Amniotic stem cell (primary cell): ENCODE measurements at places on chromosomes 13 and 19.

- DNase-seq: no peak
These were observed 324.6 kb downstream of the SHISA2 start for GRCh38 chr13:25727250-25727649.

- no peak for DNase-seq
These were observed 714 bp downstream of the NDFIP2 start for GRCh38 chr13:79481685-79482052.

GRCh38 chr19:47374876-47375693 is 26.0 kb downstream of the DHX34 start:
- no peak for DNase-seq

DNA sequence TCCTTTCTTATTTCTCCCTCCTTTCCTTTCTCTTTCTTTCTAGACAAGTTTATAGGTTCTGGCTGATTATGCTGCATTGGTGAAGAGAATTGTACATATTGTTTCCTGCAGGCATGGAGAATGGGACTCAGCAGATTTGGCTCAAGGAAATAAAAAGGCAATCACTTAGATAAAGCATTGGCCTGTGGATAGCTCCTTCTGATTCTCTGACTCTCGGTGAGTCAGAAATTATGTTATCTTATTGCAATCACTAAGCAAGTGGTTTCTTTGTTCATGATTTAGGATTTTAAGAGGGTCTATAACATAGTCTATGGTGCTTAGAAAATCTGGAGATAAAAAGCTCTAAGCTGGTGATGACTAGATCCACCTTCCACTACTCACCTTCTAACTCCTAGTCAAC is 54.0 kb upstream of the POSTN start:
- no peak for DNase-seq

- DNase-seq: no peak
These were observed 122.3 kb upstream of the ZNF536 start for GRCh38 chr19:30249911-30250310.

- DNase-seq: no peak
These were observed 12.7 kb upstream of the NUMBL start for GRCh38 chr19:40703029-40703755.

DNA sequence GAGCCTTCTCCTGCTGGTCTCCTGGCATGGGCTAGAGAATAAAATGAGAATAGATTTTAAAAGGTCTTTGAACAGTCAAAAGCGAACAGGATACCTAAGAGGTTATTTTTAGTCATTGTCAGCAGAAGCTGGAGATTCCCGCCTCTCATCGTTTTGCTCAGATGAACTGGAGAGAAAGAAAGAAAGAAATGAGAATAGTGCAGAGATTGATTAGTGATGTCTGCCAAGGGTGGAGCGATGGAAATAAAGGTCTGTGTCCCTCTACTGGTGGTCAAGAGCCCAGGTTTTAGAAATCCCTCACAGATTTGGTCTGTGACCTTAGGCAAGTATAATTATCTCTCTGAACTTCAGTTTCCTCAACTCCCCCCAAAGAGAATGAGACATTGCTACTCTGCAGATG is 5.3 kb downstream of the NCAN start:
- DNase-seq: no peak

DNA sequence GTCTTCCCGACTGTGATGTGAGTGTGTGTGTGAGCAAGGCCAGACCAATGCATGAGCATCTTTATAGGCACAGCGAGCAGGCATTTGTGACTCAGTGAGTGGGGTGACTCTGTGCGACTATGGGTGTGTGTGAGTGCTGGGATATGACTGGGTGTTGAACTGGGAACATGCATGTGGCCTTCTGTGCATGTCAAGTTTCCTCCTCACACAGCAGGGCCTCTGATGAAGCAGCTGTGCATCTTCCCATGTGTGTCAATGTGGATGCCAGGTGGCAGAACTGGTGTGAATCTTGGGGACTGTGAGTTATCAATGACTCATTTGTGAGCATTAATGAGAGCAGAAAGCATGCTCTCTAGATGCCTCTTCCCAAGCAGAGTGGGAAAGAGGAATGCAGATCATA is 12.1 kb upstream of the LGALS14 start:
- no peak for DNase-seq
